NCI-H82 (cell line): ENCODE measurements at places on chromosomes 7 and 10.
A peak's percentile ranks its signal among the peaks of the same experiment; 100 is the strongest.

GRCh38 chr7:106058928-106059324 is 53.2 kb downstream of the SYPL1 start:
- DNase-seq: no peak

GRCh38 chr7:128168667-128169210 is 72.3 kb upstream of the LEP start:
- DNase-seq: no peak

DNA sequence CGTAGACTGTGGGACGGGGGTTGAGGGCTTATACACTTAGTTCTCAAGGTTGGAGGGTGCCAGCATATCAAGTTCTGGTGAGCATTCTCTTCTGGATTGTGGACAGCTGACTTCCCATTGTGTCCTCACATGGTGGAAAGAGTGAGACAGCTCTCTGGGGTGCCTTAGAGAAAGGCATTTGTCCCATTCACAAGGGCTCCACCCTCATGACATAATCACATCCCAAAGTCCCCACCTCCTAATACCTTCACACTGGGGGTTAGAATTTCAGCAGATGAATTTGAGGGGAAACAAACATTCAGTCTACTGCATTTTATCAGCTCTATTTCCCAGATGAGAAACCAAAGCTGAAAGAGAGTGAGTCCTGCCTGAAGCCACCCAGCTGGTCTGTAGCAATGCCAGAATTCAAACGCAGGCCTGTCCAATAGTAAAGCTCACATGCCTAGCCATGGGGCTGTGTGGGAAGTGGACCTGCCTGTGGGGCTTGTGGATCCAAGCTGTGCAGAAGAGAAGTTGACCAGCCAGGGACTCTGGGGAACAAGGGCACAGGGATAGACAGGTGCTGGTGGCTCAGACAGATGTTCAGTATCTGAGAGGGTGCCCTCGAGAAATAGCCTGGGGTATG is 34.9 kb upstream of the LOXL4 start:
- DNase-seq: no peak

GRCh38 chr10:69394020-69394419 is 22.7 kb downstream of the TACR2 start:
- no peak for DNase-seq

- DNase-seq: peak; percentile 54
These were observed 11.0 kb upstream of the PDCD4 start for GRCh38 chr10:110860576-110861241.

DNA sequence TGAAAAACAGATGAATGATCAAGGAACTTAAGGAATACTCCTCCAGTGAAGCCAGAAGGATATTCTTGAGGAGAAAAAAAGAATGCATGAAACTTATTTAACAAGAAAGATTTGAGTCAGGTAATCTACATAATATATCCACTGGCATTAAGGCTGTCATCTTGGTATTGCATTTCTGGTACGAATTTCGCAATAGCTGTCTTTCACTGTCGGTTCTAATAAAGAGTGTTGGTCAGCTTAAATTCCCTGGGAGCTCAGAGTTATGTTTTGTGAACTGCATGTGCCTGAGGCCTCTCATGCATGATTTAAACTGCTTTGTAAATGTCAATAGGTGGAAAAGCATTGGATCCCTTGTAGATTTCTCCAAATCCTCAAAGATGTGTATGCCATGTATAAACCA is 565.3 kb upstream of the GALNT17 start:
- no peak for DNase-seq

- DNase-seq: no peak
These were observed 2.1 kb downstream of the CASP7 start for GRCh38 chr10:113681533-113682470.

GRCh38 chr10:105148921-105149320 is 507.8 kb downstream of the SORCS3 start:
- no peak for DNase-seq

DNA sequence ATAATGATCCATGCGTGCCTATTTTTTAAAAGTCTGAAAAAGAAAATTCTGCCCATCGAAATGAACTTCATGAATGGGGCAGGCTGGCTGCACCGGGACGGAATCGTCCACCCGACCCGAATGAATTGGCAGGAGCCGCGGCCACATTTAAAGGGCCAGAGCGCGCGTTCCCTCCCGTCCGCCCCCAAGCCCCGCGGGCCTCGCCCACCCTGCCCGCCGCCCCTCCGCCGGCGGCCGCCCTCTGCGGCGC is 319 bp upstream of the GATA3 start:
- no peak for DNase-seq
